ENCODE measurements at places on chromosomes 12 and 14.
A peak's percentile ranks its signal among the peaks of the same experiment; 100 is the strongest.

DNA sequence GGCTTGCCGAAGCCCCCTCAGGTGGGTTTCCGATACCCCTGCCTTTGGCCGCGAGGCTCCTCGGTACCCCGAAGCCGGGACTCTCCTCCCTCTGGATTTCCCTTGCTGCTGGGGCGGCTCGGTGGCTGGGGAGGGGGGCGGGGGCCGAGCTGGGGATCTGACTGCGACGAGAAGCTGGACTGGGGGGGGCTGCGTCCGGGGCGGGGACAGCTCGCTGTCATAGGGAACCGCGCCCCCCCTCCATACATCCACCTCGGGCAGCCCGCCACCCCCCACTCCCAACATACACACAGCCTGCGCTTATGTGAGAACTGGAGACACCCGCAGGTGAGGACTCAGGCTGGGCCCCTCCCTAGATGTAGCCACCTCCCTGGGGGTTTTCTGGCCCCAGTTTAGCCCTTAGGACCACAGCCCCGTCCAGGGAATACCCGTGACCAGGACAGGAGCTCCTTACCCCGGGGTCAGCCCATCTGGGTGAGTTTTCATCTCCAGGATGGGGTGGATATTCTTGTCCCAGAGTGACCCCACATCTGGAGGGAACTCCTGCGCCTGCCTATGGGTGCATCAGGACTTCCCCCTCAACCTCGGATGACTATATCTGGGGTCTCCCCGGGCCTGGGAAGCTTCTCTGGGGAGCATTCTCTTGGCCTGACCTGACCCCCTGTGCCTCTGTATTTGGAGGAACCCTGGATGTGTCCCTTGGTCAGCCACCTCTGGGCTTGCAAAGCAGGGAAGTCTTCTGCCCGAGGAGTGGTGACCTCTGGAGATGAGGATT lies 687 bp downstream of the ASIC1 start:
- no peak for DNase-seq

DNA sequence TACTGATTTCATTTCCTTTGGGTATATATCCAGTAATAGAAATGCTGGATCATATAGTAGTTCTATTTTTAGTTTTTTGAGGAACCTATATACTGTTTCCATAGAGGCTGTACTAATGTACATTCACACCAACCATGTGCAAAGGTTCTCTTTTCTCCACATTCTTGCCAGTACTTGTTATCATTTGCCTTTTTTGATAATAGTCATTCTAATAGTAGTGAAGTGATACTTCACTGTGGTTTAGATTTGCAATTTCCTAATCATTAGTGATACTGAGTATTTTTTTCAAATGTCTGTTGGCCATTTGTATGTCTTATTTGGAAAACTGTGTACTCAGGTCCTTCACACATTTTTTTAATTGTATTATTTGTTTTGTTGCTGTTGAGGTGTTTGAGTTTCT lies 148.2 kb upstream of the NAV3 start:
- DNase-seq, result no peak

DNA sequence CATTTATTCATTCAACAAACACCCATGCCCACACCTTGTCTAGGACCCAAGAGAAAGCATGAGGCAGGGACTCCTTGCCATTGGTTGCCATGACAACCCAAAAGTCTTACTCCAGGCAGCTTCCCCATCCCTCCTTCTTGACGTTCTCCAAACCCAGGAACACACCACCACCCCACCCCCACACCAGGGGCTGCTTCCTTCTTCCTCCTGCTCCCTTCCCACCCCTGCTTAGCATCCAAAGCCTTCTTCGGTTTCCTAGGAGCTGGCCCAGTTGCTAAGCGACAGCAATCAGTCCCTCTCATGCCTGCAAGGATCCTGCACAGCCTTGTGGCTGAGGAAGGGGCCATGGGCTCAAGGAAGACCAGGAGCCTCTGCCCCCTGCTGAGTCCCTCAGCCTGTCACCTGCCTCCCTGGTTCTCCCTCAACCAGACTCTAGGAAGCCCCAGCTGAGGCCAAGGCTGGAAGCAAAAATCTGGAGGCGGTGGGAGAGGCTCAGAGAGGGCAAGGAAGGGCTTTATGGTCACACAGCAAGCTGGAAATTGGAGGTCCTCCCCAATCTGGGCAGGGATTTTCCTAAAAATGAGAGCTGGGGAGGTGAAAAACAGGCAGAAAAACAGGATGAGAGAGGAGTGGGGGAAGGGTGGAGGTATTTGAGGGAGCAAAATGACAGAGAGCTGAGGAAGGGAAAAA lies 15.4 kb downstream of the RASAL1 start:
- DNase-seq, result no peak

- no peak for DNase-seq
Measured at GRCh38 chr14:74437496-74438053, 11.6 kb upstream of the SYNDIG1L start.

- DNase-seq, result no peak
Measured at GRCh38 chr14:79728331-79728730, 483.0 kb downstream of the DIO2 start.

DNA sequence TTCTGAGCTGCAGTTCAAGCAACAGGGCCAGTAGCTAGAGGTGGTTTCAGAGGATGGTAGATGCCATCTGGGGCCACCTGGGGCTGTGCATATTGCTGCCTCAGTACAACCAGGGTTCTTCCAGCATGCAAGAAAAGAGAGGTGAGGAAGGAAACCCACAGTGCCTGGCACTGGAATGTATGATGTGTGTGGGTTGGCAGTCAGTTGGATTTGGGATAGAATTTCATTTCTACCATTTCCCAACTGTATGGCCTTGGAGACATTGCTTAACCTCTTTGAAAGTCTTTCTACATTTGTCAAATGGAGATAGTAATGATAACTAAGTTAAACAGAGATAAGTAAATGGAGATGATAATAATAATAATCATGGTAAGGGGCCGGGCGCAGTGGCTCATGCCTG lies 10.2 kb upstream of the LRRC10 start:
- DNase-seq, result no peak

GRCh38 chr14:104304451-104305351 lies 166.3 kb downstream of the KIF26A start:
- DNase-seq, result no peak

- DNase-seq, result no peak
Measured at GRCh38 chr12:121170151-121170550, 37.5 kb downstream of the P2RX7 start.

GRCh38 chr14:29355846-29356245 lies 571.8 kb downstream of the PRKD1 start:
- no peak for DNase-seq

- DNase-seq, result peak; percentile 20
Measured at GRCh38 chr14:73633116-73634010, 11.4 kb upstream of the DNAL1 start.

- no peak for DNase-seq
Measured at GRCh38 chr12:13562915-13563742, 366.6 kb downstream of the EMP1 start.

- no peak for DNase-seq
Measured at GRCh38 chr12:56021889-56022497, 1.1 kb downstream of the IKZF4 start.

GRCh38 chr14:96176811-96177211 lies 27.8 kb upstream of the BDKRB2 start:
- no peak for DNase-seq
